ENCODE measurements at places on chromosomes 1 and 21.

DNA sequence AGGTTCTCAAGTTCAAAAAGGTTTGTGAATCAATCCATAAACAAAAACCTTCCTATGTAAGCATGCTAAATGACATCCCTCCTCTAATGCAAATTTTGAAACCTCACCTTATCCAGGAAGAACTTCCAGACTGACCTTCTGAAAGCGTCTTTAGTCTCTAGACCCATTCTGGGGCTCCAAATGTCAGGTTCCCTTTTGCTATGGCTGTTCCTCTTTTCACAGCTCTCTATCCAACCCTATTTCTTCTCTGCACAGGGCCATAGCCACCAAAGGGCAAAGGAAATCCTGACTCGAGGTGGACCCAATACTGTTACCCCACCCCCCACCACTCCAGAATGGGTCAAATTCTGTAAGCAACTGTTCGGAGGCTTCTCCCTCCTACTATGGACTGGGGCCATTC, 3.4 kb downstream of the ATP1A4 start:
- no peak for DNase-seq

- no peak for DNase-seq
Observed at GRCh38 chr1:20276485-20277159, 14.1 kb upstream of the VWA5B1 start.

DNA sequence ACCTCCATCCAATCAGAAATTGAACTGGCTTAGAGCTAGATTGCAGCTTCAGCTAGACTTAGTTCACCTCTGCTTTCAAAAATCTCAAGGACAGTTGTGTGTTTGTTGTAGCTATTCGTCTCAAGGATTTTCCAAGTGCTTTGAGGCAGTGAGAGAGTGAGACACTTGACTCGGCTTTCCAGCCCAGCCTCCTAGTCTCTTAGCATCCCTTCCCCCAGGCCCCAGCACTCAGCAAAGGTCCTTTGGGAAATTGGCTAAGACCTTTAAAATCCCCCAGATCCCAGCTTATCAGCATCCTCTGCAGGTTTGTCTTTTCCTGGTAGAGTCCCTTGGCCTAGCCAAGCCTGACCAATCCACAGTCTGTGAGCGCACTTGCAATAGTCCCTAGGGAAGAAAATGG, 47.9 kb upstream of the PROX1 start:
- no peak for DNase-seq

DNA sequence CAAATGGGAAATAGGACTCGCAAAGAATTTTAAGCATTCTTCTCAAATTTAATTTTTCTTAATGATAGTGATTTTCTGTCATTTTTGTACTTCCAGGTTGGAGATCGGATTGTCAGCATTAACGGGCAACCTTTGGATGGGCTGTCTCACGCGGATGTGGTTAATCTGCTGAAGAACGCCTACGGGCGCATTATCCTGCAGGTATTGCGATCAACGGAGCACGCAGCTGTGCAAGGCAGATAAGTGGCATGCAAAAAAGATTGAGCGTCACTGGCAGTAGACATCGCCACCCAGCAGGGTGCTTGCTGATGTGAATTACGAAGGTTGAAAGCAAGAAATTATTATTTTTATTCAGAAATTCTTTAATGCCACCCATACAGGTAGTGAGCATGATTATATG, 65.9 kb upstream of the L1TD1 start:
- no peak for DNase-seq

- DNase-seq = no peak
Observed at GRCh38 chr1:24472527-24473251, 29.9 kb upstream of the RCAN3 start.

DNA sequence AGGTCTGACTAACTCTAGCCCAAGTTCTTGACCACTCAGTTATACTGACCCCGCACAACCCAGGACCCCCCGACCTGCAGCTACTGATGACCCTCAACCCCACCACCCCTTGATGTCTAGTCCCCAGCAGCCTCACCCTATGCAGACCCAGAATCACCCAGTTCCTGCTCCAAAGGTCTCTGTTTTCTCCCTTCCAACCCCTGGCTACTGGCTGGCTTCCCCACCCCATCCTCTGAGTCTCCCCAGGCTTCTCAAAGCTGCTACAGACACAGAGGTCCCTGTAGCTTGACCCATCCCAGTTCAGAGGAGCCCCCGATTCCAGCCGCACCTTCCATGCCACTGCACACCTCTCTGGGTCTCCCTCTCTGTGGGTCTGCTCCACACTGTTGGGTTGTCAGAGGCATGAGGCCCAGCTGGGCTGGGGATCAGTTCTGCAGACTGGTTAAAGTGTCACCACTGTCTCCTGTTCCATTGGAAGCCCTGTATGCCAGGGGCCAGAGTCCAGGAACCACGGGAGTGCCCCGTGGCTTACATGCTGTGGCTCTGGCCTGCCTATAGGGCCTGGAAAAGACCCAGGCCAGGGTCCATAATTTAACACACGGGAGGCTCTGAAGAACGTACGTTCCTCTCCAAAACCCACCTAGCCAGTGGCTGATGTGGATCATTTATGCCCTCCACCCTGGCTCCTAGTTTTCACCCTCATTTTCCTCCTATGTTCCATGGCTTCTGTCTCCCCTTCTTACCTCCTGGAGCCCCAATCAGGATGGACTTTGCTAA, 497 bp downstream of the PKLR start:
- DNase-seq = no peak

DNA sequence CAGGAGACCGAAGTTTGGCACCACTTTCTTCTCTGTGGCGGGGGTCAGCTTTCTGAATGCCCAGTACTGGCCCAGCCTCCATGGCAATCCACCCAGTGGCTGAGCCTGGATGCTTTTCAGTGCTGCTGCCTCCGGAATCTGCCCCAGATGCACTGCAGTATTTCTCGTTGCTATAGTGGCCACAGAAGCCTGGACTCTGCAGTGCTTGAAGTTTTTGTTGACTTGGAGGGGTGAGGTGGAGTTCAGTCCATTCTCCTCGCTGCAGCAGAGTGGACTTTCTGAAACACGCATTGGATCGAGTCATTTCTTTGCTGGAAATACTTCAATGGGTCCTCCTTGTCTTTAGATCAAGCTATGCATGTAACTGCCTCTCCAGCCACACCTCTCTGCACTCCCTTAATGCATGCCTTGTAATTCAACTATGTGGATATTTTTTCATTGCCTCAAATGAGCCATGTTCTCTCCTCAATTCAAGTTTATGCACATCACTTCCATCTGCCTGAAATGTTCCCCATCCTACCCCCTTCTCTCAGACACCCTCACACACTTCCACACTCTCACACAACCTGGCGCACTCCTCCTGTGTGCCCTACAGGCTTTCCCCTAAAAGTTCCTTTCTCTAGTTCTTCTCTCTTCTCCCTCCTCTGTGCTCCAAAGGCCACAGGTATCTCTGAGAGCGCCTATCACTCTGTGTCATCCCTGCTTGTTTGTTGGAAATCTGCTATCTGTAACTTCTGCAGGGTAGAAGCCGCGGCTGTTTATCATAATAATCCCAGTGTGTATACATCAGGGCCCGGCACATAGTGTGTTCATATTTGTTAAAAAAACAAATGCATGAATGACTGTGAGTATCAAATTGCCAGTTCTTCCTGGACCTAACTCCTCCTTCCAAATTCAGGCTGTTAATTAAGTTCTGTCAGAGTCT, 16.5 kb downstream of the ADAM30 start:
- peak; percentile 83 for DNase-seq

GRCh38 chr1:37177230-37177864, 143.0 kb upstream of the GRIK3 start:
- peak; percentile 50 for DNase-seq

GRCh38 chr1:166297993-166298392, 131.2 kb upstream of the FAM78B start:
- DNase-seq = no peak

- no peak for DNase-seq
Observed at GRCh38 chr1:110513511-110513910, 5.5 kb downstream of the KCNA10 start.

- no peak for DNase-seq
Observed at GRCh38 chr1:233912447-233912846, 8.0 kb downstream of the SLC35F3 start.

DNA sequence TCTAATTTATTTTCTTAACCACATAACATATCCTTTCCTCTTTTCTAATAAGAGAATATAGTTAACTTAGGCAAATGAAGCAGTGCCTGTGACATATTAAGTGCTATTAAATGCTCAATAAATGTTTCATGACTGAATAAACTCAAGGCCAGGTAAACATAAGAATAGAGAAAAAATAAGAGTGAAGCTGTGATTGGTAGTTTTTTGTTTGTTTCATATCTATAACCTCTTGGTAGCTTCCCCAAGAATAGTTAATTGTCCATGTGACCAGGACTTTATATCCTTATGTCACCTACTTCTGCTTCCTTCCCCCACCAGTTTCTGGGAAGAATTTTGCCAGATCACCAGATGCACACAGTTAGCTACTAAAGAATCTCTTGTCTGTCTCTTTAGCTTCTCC, 295.1 kb upstream of the ST6GALNAC5 start:
- no peak for DNase-seq

- no peak for DNase-seq
Observed at GRCh38 chr1:2452201-2452931, 23.7 kb upstream of the PLCH2 start.

DNA sequence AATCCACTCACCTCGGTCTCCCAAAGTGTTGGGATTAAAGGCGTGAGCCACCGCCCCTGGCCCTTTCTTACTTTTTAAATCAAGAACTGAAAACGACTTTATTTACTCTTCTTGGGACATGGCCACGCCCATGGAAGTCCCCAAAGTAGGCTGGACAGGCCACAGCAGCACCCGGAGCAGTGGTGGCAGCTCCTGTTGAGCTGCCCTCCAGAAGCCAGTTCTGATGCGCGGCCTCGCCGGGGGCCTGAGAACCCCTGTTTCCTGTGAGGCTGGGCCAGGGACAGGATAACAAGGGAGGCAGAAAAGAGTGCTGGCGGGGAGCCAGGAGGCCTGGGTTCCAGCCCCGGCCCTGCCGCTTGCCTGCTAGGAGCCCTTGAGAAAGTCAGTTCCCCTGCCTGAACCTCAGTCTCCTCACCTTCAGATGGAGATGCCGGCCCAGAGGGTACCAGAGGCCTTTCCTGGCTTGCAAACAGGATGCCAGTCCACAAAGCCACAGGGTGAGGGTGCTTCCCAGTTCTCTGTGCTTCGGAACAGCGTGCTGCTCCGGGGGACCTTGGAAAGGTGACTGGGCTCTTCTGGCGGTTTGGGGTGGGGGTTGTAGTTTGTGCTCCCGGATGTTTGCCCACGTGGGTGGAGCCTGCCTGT, 59.4 kb downstream of the RUNX3 start:
- DNase-seq = no peak

GRCh38 chr1:203425663-203425975, 50.0 kb upstream of the PRELP start:
- DNase-seq = no peak

DNA sequence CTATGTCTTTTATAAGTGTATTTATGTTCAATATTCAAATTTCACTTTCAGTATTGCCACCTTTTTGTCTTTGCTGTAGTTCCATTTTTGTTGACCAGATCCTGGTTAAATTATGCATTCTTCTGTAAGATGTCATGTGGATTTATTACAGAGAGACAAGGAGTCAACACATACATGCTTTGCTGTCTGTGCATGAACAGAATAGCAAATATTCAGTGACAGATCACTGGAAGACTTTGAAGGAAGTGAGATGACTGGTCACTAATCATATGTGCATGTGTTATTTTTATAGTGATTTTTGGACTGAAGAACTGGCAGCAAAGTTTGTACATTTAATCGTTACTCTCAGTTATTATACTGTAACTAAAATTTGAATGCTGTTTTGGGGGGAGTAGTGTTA, 117.2 kb downstream of the PLPPR5 start:
- DNase-seq = no peak

GRCh38 chr1:2796890-2797740, 4.4 kb downstream of the TTC34 start:
- DNase-seq = no peak

GRCh38 chr1:21651214-21652042, 17.7 kb downstream of the RAP1GAP start:
- DNase-seq = no peak

DNA sequence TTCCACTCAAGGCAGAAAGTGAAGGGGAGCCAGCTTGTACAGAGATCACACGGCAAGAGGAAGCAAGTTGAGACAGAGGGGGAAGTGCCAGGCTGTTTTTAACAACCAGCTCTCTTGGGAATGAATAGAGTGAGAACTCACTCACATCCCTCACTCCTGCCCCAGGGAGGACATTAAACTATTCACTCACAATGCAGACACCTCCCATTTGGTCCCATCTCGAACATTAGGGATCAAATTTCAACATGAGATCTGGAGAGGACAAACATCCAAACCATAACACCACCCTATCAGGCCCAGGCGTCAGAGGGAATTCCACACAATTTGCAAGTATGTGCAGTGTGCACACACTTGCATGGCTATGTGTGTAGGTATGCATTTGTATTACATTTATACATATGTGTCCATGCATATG, 62.7 kb downstream of the DMAP1 start:
- no peak for DNase-seq

DNA sequence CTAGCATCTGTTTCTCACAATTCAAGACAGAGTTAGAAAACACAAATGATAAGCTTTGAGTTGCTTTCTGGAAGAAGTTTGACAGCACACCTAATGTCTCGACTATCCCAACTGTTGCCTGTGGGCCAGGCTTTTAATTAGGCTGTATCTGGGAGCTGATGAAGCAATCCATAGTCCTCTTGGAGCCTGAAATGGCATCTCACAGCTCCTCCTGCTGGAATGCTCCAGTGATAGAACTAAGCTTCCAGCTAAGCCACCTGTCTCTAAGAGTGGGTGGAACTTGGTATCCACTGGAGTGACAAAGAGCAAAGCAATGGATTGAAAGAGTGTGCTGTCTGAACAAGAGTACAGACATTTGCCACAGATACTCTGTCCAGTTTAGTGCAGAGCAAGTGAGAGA, 605.3 kb upstream of the NR5A2 start:
- no peak for DNase-seq

GRCh38 chr21:42364304-42364865, 1.9 kb downstream of the TFF1 start:
- no peak for DNase-seq

DNA sequence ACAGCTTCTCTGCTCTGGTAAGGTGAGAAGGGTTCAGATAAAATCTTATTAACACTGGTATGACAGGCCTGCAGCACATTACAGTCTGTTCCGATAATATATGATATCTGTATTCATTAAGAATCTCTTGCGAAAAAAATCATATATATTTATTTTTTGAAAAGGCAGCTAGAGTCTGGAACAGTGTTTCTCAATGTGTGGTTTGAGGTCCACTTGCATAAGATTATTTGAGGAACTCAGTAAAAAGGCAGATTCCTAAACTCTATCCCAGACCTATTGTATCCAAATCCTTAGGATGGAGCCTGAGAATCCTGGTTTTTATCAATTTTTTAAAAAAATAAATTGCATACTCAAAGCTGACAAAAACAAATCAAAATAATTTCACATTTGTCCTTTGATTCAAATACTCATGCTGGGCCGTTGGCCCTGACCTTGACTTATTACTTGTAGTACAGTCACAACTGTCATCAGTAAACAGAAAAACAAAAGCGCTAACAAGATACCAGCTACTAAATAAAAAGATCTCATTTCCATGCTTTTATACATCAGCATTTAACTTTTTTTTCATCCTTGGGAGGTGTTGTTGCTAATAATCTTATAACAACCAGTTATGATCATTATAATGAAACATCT, 60.6 kb downstream of the RGS2 start:
- no peak for DNase-seq

All from erythroblast (primary cell).